ENCODE measurements at places on chromosomes 3 and 15.
A peak's percentile ranks its signal among the peaks of the same experiment; 100 is the strongest.

- DNase-seq, result no peak
Observed at GRCh38 chr3:63192248-63192647, 85.9 kb upstream of the SYNPR start.

DNA sequence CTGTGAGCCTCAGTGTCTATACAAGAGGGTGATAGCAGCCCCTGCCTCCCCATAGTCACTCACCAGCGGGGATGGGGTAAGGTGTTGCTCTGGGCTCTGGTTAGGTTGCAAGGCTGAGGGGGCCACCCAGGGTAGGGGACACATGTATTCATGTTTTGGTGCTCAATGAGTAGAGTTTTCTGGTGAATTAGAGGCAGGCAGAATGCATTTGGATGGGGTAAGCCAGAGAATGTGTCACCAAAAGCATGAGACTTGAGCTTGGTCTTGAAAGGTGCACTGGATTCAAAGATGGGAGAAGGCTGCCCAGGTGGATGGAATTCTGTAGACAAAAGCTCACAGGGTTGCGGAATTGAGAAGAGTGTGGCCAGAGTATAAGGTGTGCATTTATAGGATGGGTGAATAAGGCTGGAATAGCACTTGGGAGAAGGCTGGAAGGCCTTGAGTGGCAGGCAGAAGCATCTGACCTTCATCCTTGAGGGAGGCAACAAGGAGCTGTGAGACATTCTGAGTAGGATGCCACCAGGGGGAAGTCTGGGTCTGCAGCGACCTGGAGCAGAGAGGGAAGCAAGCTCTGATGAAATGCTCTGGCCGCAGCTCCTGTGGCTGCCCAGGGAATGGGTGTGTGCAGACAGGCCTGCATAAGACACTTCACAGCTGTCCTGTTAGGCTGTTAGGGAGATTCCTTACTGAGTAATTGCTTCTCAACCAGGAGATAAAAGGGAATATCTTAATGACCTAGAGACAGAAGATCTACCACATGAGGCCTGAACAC lies 149.6 kb downstream of the CHDH start:
- no peak for DNase-seq

DNA sequence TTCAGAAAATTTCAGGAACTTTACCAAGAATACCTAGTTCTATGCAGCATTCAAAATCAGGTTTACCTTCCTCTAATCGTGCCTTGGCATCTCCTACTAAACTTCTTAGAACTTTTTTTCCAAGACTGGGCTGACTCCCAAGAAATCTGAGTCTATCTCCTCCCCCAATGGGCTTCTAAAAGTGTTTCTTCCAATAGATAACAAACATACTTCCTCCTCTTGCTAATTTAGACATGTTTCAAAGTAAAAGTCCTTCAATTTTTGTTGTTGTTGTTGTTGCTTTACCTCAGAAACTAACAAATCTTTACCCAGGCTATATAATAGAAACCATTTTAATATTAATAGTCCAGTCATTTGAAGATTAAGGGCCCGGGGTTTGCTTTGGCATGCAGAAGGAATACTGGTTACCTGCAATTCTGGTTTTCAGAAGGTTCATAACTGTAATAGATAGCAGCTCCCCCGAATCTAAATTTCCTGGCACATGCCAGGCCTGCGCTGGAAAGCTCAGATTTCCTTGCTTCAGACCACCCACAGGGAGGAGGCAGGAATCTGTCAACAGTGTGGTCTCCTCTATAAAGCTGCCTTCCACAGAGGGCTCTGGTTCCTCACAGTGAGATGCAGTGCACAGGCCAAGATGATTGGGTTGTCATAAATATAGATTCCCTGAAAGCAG lies 188.7 kb downstream of the THRB start:
- DNase-seq, result no peak

GRCh38 chr15:95226835-95227234 lies 995.5 kb downstream of the MCTP2 start:
- no peak for DNase-seq

- peak; percentile 42 for DNase-seq
Observed at GRCh38 chr3:27479806-27480543, 4.2 kb downstream of the SLC4A7 start.

- peak; percentile 82 for DNase-seq
Observed at GRCh38 chr3:111610189-111610588, 15.0 kb upstream of the ZBED2 start.

GRCh38 chr3:8571256-8571655 lies 69.6 kb downstream of the LMCD1 start:
- no peak for DNase-seq
